ENCODE measurements at places on chromosomes 1 and 21.
A peak's percentile ranks its signal among the peaks of the same experiment; 100 is the strongest.

- no peak for DNase-seq
These were observed 1.3 kb upstream of the LSS start for GRCh38 chr21:46229923-46230260.

GRCh38 chr1:95679262-95679661 lies 445.3 kb downstream of the RWDD3 start:
- no peak for DNase-seq

- no peak for DNase-seq
These were observed 97.4 kb downstream of the GIPC2 start for GRCh38 chr1:78143152-78143551.

GRCh38 chr1:102852613-102853012 lies 255.7 kb downstream of the COL11A1 start:
- DNase-seq: no peak

DNA sequence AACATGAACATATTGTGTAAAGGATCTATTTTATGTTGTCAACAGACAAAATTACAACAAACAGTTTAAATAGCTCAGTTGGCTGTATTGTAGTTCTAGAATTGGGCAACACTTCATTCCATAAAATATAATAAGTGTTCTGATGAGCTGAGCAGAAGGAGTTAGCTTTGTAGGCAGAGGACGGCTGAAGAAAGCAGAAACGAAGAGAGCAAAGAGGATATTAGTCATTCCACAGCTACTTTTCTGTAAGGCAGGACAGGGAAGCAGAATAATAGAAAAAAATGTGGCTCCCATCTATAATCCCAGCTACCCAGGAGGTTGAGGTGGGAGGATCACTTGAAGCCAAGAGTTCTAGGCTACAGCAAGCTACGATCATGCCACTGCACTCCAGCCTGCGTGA lies 20.2 kb upstream of the IVNS1ABP start:
- DNase-seq: no peak

- no peak for DNase-seq
These were observed 149.8 kb upstream of the TNR start for GRCh38 chr1:175893192-175893591.

- DNase-seq: no peak
These were observed 22.5 kb downstream of the EFCAB7 start for GRCh38 chr1:63545780-63546179.

GRCh38 chr1:25183126-25183980 lies 48.9 kb downstream of the SYF2 start:
- no peak for DNase-seq

DNA sequence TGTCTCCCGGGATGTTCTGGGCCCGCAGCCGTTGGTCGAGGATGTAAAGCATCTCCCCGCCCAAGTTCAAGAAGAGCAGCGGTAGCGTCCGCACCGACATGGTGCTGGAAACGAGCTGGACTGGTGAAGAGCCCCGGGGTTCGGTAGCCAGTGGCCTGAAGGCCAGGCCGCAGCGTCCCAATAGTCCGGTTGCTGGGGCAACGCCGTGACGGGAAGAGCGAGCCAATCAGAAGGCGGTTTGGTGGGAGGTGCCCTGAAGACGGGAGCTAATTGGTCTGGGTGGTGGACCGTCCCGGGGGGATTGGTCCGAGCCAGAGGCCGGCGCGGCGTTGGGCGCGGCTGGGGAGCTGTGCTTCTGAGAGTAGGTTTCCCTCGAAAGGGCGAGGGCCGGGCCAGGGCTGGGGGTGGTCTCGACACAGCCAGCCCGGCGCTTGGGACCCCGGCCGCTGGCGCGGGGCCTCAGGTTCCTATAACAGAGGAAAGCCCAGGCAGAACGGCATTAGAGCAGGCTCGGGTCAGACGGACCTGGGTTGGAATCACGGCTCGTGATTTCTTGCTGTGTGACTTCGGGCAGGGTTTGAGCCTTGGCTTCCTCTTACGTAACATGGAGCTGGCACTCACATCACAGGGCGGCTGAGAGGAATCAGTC lies at the start of gene OSCP1:
Gene OSCP1, minus strand, starts transcription at position 182 of the 649 bp plus-strand sequence. Its CDS starts 82 bp downstream, at position 100.
- DNase-seq: peak; percentile 74

GRCh38 chr1:116794804-116795481 lies 40.7 kb downstream of the CD2 start:
- DNase-seq: no peak

DNA sequence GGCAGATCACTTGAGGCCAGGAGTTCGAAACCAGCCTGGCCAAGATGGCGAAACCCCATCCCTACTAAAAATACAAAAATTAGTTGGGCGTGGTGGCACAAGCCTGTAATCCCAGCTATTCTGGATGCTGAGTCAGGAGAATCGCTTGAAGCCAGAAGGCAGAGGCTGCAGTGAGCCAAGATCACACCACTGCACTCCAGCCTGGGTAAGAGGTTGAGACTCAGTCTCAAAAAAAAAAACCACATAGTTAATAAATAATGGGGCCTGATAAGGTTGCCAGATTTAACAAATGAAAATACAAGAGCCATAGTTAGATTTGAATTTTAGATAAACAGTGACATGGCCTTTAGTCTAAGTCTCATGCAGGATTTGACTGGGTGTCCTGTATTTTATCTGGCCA lies 175.7 kb downstream of the ZZZ3 start:
- no peak for DNase-seq

DNA sequence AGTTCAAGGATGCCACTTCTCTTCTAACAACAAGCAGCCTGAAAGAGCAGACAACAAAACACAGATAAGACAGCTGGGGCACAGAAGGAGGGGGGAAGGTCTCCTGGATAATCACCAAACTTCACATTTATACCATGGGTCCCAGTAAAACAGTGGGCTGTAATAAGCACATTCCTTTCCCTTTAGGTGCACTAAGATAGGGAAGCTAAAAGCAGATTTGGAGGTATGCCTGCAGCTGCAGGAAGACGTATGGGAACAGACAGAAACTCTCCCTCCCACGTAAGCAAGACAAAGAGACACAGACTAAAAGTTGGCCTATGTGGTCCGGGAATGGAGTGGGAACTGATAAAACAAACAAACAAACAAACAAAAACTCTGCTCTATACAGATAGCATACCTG lies 612.1 kb downstream of the MRPL39 start:
- DNase-seq: no peak

DNA sequence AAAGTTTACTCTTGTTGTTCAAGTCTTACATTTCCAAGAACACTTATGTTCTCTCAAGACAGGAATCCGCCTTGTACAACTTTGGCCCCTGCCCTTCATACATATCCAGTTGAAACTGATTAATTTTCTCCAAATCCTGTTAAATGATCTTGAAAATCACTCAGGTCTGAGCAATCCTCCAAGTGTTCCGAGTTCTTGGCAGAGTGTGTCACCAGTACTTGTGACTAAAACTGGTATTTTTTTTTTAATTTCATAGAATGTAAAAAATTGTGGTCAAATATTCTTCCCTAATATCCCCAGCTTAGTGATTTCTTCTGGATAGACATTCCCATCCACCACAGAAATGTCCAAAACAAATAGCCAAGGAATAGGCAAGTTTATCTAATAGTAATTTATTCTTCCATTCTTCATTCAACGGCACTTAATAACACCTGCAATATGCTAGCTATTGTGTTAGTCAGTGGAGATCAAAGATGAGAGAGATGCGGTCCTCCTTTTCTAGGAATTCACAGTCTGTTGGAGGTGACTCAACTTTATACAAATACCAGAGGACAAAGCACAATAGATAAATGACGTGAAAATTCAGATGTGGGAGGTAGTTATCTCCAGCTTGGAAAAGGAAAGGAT lies 71.4 kb downstream of the DIRAS3 start:
- no peak for DNase-seq

GRCh38 chr1:173191011-173191705 lies 16.0 kb downstream of the TNFSF4 start:
- DNase-seq: no peak

DNA sequence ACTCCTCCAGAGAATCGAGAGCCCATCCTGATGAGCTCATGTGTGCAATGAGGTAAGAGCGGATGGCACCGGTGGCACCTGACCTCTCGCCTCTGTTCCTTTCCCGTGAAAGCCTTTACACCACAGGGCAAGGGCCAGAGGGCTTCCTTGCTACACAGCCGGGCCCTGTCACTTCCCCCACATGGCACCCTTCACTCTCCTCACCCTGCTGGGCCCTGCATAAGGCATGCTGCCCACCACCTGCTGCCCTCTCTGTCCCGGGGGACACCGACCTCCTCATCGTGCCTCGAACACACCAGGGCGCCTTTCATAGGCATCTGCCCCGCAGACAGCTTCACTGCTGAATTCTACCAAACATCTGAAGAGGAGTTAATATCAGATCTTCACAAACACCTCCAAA lies 45.1 kb upstream of the C1orf174 start:
- DNase-seq: no peak

GRCh38 chr21:39527664-39528381 lies 76.1 kb downstream of the SH3BGR start:
- no peak for DNase-seq

- DNase-seq: no peak
These were observed 187.2 kb upstream of the PTGFR start for GRCh38 chr1:78303620-78304019.

DNA sequence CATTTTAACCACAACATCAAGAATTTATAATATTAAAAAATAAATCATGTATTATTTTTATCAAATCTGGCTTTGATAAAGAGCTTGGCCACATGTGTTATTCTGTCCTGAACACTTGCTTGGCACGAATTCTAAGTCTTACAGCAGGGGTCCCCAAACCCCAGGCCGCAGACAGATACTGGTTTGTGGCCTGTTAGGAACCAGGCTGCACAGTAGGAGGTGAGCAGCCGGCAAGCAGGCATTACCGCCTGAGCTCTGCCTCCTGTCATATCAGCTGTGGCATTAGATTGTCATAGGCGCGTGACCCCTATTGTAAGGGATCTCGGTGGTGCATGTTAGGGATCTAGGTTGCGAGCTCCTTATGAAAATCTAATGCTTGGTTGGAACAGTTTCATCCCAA lies 127.6 kb upstream of the IVNS1ABP start:
- no peak for DNase-seq

GRCh38 chr1:153946622-153947241 lies at the start of gene DENND4B:
Gene DENND4B (minus strand): TSS chr1:153946718. CDS start chr1:153944374, 2,344 bp downstream.
- DNase-seq: peak; percentile 56

DNA sequence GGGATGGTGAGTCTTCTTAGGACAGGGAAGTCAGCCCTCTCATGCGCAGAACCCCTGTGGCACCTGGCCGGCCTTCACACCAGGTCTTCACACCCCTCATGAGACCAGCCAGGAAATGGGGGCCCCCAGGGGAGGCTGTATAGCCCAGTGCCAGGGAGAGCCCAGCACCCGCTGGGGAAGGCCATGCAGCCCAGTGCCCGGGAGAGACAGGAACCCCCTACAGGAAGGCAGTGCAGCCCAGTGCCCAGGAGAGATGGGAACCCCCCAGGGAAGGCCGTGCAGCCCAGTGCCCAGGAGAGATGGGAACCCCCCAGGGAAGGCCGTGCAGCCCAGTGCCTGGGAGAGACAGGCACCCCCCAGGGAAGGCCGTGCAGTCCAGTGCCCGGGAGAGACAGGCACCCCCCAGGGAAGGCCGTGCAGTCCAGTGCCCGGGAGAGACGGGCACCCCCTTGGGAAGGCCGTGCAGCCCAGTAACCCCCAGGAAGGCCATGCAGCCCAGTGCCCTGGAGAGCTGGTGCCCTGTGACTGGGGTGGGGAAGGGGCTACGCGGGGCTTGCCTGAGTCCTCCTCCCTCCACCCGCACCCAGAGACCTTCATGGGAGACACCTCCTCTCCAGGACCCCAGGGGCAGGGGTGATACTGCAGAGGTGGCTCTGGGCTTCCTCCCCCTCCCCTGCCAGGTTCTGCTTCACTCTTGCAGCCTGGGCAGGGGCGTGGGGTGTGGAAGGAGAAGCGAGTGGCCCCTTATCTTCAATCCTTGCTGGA lies 110.5 kb upstream of the COL6A1 start:
- DNase-seq: no peak

GRCh38 chr1:88873737-88874349 lies 17.5 kb downstream of the GTF2B start:
- no peak for DNase-seq

GRCh38 chr1:7705048-7705907 lies 65.8 kb upstream of the VAMP3 start:
- no peak for DNase-seq

- DNase-seq: no peak
These were observed 70.0 kb downstream of the TRABD2B start for GRCh38 chr1:47927165-47927564.

GRCh38 chr1:24895511-24895910 lies 34.6 kb downstream of the RUNX3 start:
- no peak for DNase-seq
